CD4-positive, alpha-beta T cell treated with Interleukin-4 for 4 hours (primary cell): ENCODE measurements at places on chromosomes 7 and 10.

GRCh38 chr7:94507462-94507861, 2.1 kb upstream of the CASD1 start:
- no peak for DNase-seq

DNA sequence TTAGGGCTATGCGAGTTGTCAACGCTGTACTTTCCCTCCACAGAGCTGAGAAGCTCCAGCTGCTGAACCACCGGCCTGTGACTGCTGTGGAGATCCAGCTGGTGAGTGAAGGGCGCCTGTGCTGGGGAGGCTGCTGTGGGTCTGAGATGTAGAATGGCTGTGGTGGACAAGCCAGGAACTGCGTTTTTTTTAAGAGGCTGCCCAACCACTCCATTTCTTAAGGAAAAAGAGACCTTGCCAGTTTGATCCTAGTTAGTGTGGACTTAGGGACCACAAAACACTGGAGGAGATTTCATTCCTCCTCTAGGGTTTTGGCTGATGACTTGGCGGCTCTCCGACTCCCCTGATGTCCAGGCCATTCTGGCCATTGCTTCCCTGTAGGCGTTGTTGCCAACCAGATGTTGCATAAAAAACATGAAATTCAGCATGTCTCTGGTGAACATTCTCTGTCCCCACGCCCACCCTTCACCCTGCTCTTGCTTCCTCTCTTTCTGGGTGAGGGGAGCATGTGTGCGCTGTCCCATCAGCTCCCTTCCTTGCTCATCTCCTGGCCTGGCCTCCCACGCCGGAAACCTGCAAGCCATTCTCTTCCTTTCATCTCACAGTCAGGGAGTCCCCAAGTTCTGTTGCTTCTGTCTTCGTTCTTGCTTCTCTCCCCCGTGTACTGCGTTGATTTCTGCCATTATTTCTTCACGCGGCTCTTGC, 30.9 kb downstream of the CRCP start:
- no peak for DNase-seq

GRCh38 chr7:46071601-46072000, 150.5 kb upstream of the IGFBP3 start:
- no peak for DNase-seq

DNA sequence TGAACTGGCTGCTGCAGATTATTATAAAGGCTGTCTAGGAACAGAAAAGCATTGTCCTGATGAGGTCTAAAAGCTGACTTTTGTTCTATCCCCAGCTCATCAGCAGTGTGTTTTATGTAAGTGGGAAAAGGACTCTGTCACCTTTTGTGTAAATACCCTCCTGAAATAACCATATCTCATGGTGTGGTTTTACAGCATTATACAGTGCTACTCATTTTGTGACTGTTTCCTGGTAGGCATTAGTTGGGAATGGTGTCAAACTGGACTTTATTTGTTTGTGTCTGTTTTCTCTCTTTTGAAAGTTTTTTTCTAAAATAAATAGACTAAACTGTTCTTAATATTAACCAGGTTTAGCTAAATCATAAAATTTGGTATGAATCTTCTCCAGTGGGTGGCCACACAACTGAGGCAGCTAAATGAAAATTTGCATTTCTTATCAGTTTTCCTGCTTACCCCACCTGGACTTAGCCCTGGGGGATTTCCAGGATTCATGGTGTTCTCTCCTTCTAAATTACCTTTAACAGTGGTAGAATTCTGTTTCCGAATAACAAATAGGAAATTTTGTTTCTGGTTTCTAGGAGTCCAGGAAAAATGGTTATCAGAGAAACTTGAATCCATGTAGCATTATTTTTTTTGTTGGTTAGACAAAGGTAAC, 140.9 kb downstream of the LHFPL3 start:
- DNase-seq, result no peak

DNA sequence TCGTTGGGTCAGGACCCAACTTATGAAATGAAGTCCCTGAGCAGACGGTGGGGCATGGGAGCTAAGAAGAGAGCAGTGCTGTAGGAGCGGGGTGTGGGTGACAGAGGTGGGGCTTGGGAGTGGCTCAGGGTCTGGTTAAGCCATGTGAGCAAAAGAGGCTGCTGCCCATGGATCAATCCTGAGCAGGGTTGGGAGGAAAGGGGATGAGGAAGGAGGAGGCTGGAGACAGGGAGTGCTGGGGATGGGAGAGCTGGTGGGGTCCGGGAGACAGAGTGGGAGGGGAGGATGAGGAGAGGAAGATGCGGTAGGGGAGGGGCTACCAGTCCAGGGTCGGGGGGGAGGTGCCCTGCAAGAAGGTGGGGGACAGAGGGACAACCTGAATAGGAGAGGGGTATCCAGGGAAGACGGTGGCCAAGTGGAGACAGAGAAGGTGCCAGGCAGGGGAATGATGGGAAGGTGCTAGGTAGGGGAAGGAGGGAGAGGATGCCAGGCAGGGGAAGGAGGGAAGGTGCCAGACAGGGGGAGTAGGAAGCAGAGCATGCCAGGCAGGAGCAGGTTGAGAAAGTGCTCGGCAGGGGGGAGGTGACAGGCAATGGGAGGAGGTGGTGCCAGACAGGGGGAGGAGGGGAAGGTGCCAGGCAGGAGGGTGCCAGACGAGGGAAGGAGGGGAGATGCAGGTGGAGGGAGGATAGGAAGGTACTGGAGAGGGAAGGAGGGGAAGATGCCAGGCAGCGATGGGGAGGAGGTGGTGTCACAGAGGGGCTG, 27.5 kb upstream of the SMARCD3 start:
- no peak for DNase-seq

DNA sequence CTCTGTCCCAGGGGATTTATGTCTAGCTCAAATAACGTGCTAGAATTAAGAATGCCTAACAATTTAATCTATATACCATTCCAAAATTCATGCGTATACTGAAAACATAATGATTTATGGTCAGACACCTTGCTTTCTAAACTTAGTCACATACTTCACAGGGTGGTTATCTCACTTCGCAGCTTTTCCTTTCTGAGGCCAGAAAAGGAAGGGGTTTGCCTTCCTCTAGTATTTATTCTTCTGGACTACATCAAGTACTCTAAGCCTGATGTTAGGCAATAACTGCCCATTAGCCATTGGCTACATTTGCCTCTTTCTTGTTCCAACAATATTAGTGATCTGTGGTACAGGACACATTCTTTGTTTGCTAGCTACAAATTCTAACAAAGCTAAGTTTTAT, 72.6 kb upstream of the FHIP2A start:
- DNase-seq, result no peak

DNA sequence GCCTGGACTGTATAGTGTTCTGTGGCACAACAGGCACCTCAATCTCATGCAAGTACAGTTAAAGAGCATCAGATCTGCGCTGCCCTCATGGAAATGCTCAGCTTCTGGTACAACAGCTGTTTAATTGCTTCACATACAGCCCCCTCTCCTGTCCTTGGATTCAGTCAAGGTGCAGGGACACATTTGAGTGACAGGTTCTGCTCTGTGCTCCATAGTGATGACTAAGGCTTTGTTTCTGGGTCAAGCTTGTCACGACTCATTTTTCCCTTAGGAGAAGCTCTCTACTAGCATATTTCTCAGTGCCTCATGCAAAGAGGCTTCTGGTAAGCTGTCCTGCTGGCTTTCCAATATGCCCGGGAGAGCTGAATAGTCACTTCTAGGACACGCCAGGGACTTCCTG, 26.8 kb upstream of the MYO3A start:
- no peak for DNase-seq

DNA sequence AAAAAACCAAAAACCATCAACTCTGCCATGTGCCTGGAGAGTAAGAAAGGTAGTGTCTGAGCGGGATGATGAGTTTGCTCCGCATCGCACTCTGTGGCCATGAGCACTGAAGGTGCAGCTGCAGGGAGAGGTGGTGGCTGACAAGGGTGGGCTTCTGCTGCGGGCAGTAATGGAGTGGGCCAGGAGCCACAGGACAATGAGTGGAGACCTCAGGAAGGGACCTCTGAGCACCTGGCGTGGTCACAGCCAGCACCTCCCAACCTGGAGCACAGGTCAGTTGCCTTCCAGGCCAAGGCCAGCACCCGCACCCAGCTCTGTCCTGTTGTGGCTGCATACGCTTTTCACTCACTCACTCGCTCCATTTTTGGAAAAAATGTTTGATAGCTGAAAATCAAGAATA, 115.5 kb downstream of the ANKRD61 start:
- no peak for DNase-seq

GRCh38 chr7:155482511-155483183, 24.7 kb downstream of the EN2 start:
- no peak for DNase-seq

DNA sequence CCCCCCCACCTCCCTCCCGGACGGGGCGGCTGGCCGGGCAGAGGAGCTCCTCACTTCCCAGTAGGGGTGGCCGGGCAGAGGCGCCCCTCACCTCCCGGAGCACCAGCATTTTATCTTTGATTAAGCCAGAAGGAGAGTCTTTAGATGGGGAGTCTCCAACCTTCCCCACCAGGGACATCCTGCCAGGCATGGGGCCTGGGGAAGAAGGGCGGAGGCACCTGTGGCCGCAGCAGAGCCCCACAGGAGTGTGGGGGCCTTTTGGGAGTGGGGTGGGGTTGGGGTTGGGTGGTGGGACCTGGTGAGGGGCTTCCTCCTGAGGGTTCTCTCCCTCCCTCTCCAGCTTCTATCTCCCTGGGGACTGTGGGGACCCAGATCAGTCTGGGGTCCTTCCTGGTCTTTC, 18.2 kb downstream of the ZNF783 start:
- no peak for DNase-seq

DNA sequence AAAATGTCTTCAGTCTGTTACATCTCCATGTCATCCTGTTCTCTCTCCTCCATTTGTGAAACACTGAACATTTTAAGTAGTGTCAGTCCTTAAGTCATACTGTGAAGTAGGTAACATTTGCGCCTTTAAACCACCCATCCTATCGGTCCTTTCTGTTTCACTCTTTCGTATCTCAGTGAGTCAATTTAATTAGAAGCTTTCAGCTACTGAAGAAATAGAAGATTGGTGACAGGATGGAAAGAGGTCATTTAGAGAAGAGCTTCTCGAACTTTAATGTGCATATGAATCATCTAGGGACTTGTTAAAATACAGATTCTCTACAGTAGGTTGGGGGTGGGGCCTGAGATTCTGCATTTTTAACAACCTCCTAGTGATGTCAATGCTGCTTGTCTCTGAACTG, 113.4 kb downstream of the SRI start:
- DNase-seq, result no peak

- no peak for DNase-seq
Measured at GRCh38 chr10:90734415-90734814, 123.4 kb downstream of the HTR7 start.

GRCh38 chr10:70381471-70382421, 679 bp downstream of the LRRC20 start:
- DNase-seq, result no peak

DNA sequence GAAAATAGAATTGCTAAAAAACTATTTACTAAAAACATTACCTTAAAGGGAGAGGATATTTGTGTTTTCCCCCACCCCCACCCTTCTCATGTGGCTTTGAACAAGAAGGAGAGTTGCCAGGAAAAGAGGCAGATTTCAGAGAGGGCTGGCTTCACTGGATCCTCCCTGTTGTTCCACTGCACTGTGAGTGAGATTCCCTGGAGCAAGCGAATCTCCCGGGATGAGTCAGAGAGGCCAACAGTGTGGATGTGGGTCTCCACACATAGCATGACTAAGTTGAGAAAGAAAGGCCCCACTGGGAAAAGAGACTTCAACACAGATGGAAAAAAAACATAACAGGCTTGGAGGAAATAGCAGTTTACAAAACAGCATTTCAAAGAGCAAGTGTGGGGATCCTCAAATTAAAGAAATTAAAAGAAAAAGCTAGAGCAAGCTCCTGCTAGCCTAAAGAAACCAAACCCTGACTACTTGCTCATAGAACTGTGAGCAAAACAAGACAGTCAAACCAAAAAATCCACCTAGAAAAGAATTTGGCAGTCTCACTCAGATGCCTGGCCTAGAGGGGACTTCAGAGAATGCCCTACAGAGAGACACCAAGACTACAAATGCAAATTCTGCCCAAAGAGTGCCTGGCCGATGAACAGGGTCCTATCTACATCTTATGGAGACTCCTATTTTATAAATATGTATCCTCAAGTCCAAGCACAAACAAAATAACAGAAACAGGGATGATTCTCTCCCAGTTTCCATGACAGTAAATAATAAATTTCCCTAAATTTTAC, 3.4 kb downstream of the CAV1 start:
- no peak for DNase-seq

DNA sequence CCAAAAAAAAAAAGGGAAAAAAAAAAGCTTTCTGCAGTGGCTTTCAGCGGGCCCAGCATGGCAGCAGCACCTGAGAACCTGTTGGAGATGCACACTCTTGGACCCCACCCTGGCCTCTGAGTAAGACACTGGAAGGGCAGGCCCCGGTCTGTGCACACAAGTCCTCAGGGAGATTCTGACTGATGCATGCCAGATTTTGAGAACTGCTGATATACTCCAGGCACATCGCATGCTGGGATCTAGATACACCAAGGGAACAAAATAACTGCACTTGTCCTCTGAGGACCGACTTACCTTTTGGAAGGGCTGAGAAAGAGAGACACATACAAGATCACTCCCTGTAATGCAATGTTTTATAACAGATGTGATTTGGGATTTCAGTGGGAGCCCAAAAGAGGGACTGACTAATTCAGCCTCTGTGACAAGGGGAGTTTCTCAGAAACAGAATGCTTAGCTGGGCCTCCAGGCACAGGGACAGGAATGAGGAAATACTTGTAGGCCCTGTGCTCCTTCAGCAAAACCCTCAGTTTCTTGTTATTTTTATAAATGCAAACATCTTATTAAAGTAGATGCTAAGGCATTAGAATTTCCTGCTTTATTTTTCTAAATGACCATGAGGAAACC, 8.2 kb downstream of the EGFR start:
- no peak for DNase-seq

DNA sequence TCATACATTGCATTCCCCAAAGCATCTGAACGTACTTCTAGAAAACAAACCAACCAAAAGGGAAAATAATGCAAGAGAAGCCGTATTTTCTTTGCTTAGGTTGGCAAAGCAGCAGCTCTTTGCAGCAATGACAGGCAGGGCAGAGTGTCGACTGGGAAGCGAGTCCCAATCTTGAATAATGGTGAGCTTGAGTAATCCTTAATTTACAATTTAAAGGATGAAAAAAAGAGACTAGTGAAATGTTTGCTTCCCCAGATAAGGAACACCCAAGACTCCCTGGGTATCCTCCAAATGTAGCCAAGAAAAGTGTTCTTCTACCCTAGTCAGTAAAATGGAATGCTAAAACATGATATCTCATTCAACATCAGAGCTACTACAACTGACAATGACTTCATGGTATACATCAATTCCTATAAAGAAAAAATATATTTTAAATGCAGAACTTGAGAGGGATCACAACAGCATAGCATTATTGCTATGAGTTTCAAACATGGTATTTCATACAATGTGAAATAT, 32.0 kb downstream of the GPAM start:
- no peak for DNase-seq

GRCh38 chr7:54955696-54956420, 63.0 kb upstream of the EGFR start:
- DNase-seq, result no peak

GRCh38 chr10:85673270-85673669, 693.3 kb downstream of the GRID1 start:
- no peak for DNase-seq

DNA sequence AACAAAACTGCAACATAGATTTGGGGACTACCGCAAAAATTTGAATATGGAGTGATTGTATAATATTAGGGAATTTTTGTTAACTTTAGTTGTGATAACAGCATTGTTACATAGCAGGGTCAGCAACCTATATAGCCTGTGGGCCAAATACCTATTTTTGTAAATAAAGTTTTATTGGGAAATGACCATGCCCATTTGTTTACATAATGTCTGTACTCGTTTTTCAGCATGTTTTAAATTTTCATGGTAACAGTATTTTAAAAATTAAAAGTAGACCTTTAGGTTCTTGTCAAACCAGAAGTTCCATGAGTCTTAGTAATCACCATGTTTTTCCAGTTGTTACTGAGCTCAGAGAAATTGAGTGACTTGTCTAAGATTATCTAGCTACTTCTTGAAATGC, 4.7 kb downstream of the BCAP29 start:
- DNase-seq, result no peak
